ENCODE measurements at places on chromosomes 4 and X.

DNA sequence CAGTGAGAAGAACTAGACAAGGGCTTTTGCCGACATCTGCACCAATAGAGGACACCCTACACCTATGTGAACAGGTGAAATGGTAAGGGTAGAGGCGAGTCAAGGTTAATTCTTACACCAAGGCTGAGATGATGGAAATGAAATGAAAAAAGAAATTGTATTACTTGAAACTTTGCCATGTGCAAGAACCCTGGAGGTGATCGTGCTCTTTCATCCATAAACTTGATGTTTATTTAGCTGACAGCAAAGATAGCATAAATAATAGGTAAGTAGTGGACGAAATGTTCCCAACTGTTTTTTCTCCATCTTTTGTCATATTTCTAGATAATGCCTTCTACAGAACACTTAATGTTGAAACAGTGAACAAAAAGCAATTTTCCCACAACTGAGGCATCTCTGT, 162.5 kb downstream of the BANK1 start:
- no peak for DNase-seq

GRCh38 chr4:73870768-73871167, 1.6 kb downstream of the CXCL1 start:
- no peak for DNase-seq

GRCh38 chr4:44194365-44194764, 254.2 kb downstream of the KCTD8 start:
- no peak for DNase-seq

DNA sequence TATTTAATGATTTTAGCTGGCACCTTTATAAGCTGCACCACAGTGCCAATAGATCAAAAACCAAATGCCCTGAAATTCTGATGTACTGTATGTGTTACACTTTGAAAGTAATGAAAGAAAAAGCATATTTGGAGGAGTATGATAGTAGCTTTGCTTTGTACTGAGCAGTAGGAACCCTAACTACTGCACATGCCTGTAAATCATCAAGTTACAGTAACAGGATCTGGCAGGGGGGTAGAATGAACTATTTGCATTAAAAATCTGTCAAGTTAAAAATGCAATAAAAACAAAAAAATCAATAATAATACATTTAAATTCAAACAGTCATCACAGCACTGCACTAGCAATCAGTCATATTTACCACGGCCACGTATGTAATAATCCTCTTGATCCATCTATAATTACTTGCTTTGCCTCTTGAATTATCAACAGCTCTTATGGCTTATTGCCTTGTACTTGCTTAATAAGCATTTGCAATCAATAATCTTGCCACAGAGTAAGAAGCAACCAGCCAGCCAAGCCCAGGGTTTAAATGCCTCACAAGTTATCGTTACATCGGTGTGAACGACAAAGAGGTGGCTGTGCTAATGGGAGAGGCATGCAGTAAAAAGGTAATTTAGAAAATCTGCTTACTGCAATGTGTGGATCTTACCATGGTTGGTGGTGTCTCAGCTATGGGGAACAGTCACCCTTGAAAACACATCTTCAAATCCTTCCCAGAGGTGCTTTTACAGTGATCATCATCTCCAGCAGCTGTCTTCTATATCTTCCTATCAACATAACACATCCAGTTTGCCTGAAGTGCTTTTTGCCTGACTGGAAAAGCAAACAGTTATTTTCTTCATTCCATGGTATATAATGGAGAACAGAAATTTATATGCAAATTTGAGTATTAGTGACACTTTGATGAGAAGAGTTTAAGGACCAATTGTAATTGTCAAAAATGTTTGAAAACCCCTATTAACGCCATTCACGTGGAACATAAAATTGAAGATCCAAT, 1812.1 kb upstream of the ADGRL3 start:
- DNase-seq: no peak
